B cell (primary cell): ENCODE measurements at places on chromosomes 7 and 10. TPM values are rescaled to one million over a fixed set of nuclear protein-coding genes. Genes with fewer than 3 reads are reported as not detected.

Gene PKD2L1
- not detected in 2 replicates for total RNA-seq

Gene NCAPG2
- total RNA-seq = 9.8 and 11.4 TPM in 2 replicates

DNA sequence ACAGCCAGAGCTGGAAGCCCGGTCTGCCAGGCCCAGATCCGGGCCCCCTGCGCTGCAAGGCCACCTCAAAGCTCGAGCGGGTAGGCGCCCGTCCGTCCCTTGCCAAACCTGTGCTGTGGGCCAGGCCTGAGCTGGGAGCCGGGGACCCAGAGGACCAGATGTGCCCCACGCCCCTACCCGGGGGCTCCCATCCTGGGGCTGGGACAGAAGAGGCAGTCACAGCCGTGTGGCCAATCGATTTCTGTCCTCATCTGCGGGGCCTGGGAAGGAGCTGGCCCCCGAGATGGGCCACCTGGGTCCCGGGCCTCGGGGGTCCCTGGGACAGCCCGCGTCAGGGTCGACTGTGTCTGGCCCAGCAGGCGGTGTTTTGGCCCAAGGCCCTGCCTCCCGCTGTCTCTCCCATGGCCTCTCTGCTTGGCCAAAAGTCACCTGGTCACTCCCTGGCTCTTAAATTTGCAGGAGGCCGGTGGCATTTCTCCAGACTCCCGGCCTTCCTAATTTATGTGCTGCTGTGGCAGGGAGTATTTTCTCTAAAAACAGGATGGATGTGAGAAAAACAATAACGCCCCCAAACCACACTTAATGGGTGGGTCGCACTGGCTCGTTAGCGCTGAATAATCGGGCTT is 63.8 kb downstream of the UNCX start:
- no peak for DNase-seq

DNA sequence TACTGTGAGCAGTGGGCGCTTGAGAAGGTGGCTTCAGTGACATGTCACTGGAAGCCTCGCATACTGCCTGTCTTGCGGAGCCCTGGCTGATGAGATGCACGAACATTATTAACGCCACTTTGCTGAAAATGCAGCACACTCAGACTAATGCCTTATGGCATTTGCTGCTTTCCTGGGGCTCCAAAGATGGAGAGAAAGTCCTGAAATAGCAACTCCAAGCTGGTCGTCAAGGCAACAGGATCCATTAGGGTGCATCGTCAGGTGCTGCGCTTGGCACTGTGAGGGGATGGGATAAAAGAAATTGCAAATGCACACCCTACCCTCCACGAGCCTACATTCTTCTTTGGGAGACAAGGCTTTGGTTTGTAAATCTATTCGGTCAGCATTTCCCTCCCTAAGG is 592.5 kb downstream of the TYW1 start:
- DNase-seq = no peak

- DNase-seq = no peak
Observed at GRCh38 chr7:4800926-4801838, 25.8 kb downstream of the AP5Z1 start.

DNA sequence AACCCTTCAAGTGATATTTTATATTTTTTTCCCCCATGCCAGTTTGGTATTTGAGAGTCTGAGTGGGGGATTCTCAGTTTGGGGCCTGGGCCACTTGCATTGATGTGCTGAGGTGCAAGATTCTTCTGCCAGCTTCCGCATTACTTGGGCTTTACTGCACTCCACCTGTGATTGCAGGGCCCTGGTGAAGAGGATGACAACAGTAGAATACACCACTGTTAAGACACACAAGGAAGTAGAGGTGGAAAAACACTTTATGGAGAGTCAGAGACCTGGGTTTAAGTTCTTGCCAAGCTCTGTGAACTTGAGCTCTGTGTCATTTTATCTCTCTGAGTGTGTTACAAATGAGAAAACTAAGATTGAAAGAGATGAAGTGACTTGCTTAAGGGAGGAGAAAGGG is 209.4 kb downstream of the LRMDA start:
- DNase-seq = no peak
